Stimulated activated CD4-positive, alpha-beta T cell treated with anti-CD3 and anti-CD28 coated beads, Interleukin-4, amount 100 ng/mL, for 1 hour (primary cell): ENCODE measurements at places on chromosomes 1 and 21.

- no peak for DNase-seq
Measured at GRCh38 chr1:164611754-164612642, 53.0 kb downstream of the PBX1 start.

DNA sequence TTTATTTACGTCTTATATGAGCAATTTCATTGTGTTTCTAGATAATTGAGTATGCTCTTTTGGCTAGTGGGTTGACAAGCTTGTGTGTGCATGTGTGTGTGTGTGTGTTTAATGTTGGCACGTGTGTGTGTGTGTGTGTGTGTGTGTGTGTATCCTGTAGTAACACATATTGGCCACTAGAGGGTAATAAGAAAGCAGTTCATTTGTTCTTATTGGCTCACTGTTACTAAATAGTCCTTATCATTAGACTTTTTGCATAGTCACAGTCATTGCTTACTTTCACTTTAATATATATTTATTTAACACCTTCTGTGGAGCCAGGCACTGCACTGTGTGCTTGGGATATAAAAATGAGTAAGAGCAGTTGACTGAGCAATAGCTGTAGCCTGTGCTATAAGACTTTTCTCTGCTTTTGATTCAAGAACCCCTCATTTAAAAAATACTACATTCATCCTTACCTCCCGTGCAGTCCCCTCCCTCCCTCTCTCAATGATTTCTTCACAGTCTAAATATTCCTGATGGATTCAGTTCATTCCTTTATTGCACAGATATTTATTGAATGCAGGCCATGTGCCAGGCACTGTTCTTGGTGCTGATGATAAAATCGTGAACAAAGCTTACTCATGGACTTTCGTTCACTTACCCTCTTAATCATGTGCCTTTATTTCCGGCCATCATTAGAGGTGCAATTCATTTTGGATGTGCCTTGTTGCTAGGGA, 96.7 kb downstream of the DYRK1A start:
- DNase-seq, result no peak

DNA sequence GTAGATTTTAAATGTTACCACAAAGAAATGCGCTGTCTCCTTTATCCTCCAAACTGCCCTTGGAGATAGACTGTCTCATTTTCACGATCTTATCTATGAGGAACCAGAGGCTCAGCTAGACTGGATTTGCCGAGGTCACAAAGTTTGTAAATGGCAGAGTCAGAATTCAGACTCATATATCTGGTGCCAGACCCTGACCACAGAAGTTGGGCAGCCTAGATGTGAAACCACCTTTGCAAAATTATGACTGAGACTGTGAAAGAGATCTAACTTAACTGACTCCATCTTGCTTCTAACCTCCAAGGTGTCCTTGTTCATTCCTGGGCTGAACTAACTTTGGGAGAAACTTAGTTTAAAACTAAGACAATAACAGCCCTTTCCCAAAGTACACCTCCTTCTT, 14.1 kb downstream of the CNR2 start:
- DNase-seq, result no peak

GRCh38 chr1:37009521-37009920, 24.8 kb downstream of the GRIK3 start:
- no peak for DNase-seq

- no peak for DNase-seq
Measured at GRCh38 chr1:239493811-239494414, 107.5 kb downstream of the CHRM3 start.

- peak; percentile 14 for DNase-seq
Measured at GRCh38 chr1:152878042-152878441, at the start of gene SMCP. SMCP (plus strand) TSS chr1:152878322; CDS start chr1:152884423, 6,101 bp downstream.

DNA sequence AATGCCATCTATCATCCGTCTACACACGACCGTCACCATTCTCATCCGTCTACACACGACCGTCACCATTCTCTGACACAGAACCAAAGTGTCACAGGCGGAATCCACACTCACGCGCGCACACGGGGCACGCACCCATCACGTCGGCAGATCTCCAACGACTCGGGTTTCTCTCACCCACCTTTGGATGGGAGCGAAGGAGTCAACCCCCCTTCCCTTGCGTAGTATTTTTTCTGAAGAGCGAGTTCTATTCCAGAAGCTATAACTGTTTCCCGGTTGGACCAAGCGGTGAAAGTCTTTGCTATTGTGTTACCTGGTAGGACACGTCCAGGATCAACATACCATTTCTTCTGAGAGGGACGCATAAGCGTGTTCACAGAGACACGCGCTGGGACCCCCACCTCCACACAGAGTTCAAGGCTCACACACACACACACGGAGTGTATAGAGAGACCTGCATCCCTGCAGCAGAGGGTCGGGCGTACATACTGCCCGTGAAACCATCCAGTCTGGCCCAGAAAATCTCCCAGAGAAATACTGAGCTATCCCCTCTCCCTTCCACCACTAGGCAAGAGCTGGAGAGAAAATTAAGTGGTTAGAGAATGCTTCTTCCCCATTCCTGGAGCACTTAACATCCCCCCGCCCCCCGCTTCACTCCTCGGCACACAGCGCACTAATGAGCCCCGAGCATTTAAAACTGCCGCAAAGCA, 741 bp downstream of the DUSP10 start:
- peak; percentile 31 for DNase-seq

DNA sequence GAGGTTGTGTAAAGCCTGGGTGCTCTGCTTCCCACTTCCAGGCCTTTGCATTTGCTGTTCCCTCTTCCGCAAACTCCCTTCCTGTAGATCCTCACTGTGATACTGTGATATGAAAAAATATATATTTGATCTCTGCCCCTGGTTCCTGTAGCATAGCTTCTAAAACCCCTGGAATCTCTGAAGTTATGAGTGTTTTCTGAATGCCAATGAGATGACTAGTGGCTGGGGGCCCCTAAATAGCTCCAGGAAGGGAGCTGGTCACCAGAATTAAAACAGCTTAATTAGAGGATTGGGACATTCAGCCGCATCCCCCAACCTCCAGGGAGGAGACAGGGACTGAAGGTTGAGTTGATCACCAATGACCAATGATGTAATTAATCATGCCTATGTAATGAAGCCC, 21.9 kb downstream of the DUSP10 start:
- DNase-seq, result no peak

GRCh38 chr1:151615711-151616504, 4.1 kb downstream of the SNX27 start:
- no peak for DNase-seq

- DNase-seq, result no peak
Measured at GRCh38 chr1:93007941-93008577, 46.8 kb upstream of the DIPK1A start.

DNA sequence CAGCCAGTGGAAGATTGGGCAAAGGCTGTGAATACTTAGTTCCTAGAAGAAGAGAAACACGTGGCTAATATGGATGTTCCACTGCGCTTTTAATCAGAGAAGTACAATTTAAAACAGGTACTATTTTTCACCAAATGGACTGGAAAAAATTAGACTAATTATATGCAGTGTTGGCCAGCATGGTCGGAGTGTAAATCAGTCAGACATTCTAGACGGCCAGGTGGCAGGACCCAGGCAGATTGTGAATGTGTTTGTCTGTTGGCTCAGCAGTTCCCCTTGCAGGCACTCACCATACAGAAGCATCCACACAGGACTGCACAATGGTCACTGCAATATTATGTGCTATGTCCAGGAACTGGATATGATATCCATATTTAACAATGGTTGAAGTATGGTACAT, 23.9 kb upstream of the SLC25A34 start:
- DNase-seq, result no peak

GRCh38 chr1:156378557-156378956, 9.5 kb downstream of the RHBG start:
- DNase-seq, result no peak

DNA sequence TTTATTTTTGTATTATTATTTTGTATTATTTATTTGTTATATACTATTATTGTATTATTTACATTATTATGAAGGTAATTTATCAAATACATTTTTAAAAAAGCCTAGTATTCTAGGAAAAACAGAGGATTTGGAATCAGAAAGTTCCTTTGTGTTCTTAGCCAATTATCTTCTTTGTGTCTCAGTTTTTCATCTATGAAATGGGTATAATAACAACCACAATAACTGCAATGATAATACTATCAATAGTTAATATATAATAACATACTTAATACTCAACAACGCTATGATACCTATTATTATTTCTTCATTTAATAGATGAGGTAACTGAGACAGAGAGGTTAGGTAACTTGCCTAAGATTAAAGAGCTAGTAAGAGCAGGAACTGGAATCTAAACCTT, 80.4 kb upstream of the GNG4 start:
- no peak for DNase-seq

DNA sequence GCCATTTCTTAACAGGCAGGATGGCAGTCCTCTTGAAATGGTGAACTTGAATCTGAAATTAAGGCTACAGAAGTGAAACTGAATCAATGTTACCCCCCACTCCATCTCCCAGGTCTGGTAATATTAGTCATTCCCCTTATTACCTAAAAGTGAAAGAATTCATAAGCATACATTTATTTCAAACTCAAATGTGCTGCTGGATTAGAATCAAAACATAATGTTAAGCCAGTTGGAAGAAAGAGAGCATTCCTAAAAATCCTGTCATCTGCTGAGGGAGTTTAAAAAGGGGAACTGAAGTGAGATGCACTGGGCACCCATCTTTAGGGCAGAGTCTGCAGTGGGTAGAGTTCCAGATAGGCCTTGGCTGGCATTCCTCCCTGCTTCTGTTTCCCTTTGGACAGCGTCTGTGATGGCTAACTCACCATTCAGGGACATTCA, 17.4 kb downstream of the KIAA0319L start:
- no peak for DNase-seq

- no peak for DNase-seq
Measured at GRCh38 chr21:38306433-38307141, 49.8 kb downstream of the KCNJ15 start.

- DNase-seq, result no peak
Measured at GRCh38 chr21:34536820-34537219, 24.8 kb upstream of the KCNE1 start.

GRCh38 chr1:25714372-25714931, 85.5 kb upstream of the SELENON start:
- DNase-seq, result no peak

GRCh38 chr1:171310661-171311087, 3.3 kb upstream of the FMO4 start:
- no peak for DNase-seq

- no peak for DNase-seq
Measured at GRCh38 chr1:160713161-160713560, 1.5 kb upstream of the CD48 start.

GRCh38 chr1:3312898-3313575, 141.4 kb upstream of the ARHGEF16 start:
- DNase-seq, result peak; percentile 65

- DNase-seq, result no peak
Measured at GRCh38 chr1:65527190-65527589, 106.7 kb downstream of the LEPR start.

GRCh38 chr1:31984419-31985347, 29.0 kb upstream of the KHDRBS1 start:
- peak; percentile 26 for DNase-seq

DNA sequence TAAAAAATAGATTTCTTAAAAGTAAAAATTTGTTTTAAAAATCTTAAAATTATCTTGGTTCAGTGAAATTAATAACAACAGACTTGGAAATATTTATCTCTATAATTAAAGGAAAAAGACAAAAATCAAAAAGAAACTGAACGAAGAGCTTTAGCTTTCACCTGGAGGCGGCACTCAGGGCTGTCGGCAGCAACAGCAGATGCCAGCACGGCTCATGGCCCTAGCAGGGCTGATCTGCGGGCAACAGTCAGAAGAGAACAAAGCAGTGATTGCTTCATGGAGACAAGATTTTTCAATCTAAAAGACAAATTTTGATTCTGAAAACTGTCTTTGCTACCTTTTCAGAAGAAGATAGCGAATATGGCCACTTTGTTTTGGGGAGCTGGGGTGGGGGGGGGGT, 22.6 kb downstream of the UBE2G2 start:
- no peak for DNase-seq

- no peak for DNase-seq
Measured at GRCh38 chr1:226790545-226791181, 51.6 kb upstream of the ITPKB start.
